COR-L47 (cell line): ENCODE measurements at places on chromosomes 5 and 9.

GRCh38 chr9:126699401-126699881 lies 85.7 kb downstream of the LMX1B start:
- no peak for DNase-seq

- no peak for DNase-seq
Measured at GRCh38 chr9:14004110-14004509, 309.8 kb downstream of the NFIB start.

DNA sequence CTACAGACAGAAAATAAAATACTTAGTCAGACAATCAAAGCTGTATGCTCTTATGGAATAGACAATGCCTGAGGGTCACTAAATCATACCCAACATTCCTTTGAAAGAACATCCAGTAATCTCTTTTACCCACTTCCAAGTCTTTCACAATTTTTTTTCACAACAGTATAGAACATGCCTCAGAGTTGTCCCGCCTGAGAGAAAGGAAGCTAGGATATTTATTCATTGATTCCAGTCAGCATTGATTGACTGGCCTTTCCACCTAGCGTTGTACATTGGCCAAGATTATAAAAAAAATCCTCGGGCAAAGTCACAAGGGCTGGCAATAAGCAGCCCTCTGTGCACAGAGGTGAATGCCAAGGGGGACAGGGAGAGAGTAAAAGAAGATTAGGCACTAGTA lies 318.1 kb upstream of the PIK3R1 start:
- DNase-seq: no peak

- DNase-seq: no peak
Measured at GRCh38 chr5:110053205-110053604, 363.5 kb downstream of the MAN2A1 start.

DNA sequence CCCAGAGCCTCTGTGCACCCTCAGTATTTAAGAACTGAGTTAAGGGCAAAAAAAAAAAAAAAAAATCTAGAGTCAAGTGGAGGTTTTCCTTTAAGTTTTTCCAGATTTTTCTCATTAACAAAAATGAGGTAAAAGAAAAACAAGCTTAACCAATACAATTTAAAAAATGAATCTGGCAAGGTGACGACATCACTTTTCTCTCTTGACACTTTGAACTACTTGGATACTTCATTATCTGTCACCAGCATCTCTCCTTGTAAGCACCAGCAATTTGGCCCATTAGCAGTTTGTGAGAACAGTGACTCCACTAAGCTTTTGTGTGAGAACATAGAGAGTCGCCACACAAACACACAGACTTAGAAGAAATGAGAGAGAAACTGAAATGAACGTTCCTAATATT lies 345.7 kb upstream of the SLC30A5 start:
- no peak for DNase-seq

DNA sequence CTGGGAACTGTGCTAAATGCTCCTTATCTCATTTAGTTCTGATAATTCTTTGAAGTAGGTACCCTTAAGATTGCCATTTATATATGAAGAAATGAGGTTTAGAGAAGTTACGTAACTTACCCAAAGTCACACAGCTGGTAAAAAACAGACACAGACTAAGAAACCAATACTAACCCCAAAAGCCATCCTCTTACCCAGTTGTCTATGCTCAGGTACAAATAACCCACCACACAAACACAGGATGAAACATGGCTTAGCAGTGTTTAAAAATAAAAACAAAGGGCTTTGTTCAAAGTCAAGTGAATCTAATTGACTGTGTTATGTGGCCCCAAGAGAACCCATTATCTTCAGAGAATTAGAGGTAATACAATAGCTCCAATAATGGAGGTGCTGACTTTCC lies 37.0 kb upstream of the IL7R start:
- no peak for DNase-seq

DNA sequence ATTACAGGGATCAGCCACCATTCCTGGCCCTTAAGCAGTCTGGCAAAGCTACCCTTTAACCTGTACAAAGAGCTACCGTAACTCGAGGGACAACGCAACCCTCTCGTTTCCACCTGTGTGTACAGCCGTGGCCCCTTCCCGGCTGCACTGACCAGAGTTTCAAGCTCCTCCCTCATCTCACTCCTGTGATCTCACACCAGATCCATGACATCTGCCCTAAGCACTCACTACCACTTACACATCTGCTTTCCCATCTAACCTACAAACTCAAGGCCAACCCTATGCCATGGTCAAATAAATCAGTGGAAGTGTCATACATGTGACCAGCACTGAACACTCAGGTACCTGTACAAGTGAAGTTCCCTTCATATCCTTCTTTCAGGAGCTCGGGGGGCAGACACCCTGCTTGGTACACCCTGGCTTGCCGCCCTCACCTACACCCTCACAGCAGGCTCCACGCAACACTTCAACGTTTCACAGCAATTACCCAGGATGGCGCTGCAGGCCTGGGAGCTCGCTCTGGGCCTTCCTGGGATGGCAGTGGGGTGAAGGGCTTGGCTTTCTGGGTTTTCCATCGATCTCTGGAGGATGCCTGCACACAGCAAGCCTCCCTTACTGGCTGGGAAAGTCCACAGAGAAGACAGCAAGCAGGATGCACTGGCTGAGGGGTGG lies 61.7 kb downstream of the PRRT1B start:
- DNase-seq: no peak

GRCh38 chr9:85142496-85142911 lies 473.0 kb downstream of the NTRK2 start:
- DNase-seq: no peak

DNA sequence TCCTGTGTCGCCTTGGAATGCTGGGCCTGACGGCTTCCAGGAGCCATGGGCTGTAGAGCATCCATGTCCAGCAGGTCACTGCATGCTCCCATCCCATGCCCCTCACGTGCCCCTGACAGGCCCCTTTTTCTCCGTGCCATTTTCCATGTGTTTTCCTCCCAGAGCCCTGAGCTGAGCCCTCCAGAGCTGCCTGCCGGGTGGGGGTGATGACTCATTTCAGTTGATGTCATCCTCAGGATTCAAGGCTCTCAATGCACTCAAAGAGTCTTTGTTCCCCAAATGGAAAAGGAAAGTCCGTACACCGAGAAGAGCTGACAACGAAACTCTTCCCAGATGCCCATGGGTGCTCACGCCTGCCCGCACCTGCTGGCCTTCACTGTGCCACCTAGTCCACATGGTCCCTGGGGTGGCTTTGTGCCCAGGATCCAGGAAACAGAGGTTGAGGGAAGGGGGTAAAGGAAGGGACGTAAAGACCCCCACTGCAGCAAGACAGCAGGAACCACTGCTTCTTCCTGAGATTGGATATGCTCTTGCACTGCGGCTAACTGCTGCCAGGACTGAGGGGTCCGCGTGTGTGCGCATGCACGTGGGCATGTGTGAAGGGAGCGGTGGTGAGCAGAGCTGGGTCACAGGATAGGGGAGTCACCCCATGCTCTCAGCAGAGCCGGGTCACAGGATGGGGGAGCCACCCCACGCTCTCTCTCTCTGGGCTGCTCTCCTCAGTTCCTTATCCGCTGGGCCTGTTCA lies 27.6 kb downstream of the COL15A1 start:
- DNase-seq: no peak

GRCh38 chr5:66848749-66849641 lies 252.8 kb downstream of the MAST4 start:
- DNase-seq: no peak

DNA sequence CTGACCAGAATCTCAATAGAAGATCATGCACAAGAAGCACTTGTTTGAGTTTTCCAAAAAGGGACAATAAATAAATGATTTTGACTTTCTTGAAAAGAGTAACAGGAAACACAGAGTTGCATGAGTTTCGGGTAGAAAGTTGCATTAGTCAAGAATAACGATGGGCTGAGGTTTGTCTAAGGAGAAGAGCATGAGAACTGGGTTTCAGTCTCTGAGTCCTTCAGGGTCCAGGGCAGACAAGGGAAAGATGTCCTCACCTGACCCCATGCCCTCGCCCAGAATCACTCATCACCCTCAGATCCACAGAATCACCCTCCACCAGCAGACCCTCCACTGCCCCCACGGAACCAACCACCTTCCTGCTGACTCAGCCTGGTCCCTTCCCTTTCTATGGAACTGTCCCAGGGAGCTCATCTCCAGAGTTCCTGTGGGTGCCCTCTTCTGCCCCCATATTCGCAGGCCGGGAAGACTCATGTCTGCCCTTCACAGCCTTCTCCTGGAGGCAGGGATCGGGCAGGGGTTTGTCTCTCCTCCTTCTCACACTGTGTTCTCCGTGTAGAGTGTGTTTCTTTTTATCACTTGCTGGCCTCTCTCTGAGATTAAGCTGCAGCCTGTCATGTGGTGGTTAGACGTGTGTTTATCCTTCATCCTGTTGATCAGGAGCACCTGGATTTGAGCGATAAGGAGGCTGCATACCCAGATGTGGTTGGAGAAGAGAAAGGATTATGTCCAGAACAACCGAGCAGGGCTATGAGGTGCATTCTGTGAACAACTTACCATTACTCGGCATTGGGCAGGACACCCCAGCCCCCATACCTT lies 442.6 kb downstream of the MAT2B start:
- no peak for DNase-seq

GRCh38 chr9:95177617-95178016 lies 139.9 kb downstream of the FANCC start:
- no peak for DNase-seq

- no peak for DNase-seq
Measured at GRCh38 chr5:96177303-96177869, 215.7 kb upstream of the ELL2 start.

GRCh38 chr5:73188764-73189531 lies 16.0 kb downstream of the TMEM174 start:
- DNase-seq: no peak

GRCh38 chr9:125743682-125744428 lies 3.3 kb upstream of the PBX3 start:
- DNase-seq: no peak

GRCh38 chr5:43997647-43998272 lies 391.5 kb downstream of the FGF10 start:
- DNase-seq: no peak

- no peak for DNase-seq
Measured at GRCh38 chr5:79201206-79201605, 34.7 kb upstream of the JMY start.

GRCh38 chr9:976943-977837 lies 735 bp downstream of the DMRT3 start:
- DNase-seq: no peak

- DNase-seq: no peak
Measured at GRCh38 chr5:56019306-56020272, 24.8 kb upstream of the IL6ST start.

- no peak for DNase-seq
Measured at GRCh38 chr9:34363619-34364351, 12.9 kb downstream of the MYORG start.

- no peak for DNase-seq
Measured at GRCh38 chr5:171288066-171288465, 21.0 kb upstream of the TLX3 start.

DNA sequence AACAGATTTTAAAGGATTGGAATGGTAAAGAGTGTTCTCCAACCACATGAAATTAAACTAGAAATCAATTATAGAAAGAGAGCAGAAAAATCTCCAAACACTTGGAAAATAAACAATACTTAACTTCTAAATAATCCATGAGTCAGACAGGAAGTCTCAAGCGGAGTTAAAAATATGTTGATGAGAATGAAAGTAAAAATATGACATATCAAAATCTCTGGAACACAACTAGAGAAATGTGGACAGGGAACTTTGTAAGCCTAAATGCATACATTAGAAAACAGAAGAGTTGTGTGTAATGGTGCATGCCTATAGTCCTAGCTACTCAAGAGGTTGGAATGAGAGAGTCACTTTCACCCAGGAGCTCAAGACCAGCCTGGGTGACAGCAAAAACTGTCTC lies 47.9 kb upstream of the ZNF618 start:
- DNase-seq: no peak

GRCh38 chr9:37617832-37618231 lies 25.4 kb upstream of the TOMM5 start:
- DNase-seq: peak; percentile 90

- DNase-seq: no peak
Measured at GRCh38 chr5:154220625-154221024, 30.1 kb downstream of the GALNT10 start.

- DNase-seq: no peak
Measured at GRCh38 chr9:130334915-130335314, 69.4 kb downstream of the HMCN2 start.

- no peak for DNase-seq
Measured at GRCh38 chr9:126235336-126236243, 91.0 kb upstream of the MVB12B start.

DNA sequence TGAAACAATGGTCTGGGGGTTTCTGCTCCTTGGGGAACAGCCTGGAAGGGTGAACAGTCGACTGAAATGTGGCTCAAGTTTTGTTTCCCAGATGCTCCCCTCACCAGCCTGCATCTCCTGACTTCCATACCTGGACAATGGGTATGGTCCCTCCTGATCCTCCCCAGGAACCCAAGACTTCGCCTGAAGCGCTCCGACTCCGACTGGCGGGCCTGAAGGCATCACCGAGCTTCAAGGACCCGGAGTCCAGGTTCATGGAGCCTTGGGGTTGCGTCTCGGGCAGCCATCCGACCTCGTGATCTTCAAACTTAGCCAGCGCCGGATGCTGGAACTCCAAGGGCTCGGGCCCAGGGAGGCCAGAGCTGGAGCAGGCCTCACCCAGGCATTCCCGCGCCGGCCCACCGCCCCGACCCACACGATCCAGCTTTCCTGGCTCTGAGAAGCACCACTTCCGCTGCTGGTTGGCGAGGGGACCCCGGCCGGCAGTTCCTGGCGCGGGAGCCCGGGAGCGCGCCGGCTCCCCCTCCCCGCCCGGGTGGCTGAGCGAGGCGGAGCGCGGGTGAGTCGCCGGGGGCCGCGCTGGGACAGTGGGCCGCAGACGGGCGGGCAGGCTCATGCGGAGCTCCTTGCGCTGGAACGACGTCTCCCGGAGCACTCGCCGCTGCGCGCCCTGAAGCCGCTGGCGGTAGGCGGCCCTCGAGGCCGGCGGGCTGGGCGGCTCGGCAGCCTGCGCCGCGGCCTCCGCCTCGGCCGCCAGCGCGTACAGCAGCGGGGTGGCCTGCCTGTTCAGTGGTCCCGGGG lies 5.2 kb downstream of the SHROOM1 start:
- DNase-seq: no peak

DNA sequence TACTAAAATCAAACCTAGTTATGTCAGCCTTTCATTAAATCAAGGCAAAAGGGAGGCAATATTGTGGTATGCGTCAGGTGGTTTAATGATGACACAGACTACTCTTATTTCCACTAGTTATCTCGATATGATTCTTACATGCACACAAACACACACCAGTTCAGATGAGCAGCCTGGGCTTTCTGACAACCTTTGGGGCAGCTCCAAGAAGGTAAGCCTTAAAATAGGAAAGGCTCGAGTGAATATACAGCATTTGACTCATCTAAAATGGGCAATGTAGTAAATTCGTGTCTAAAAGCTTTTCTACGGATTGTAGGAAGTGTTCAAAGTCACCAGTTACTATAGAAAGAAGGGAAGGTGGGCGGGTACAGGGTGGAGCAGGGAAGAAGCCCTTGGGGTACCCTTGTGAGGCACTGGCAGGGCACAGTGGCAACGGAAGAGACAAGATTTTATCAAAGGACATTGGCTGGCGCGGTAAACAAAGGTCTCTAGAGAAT lies 1.9 kb downstream of the ANKH start:
- DNase-seq: no peak

GRCh38 chr9:23829580-23830475 lies 3.8 kb upstream of the ELAVL2 start:
- DNase-seq: no peak

- no peak for DNase-seq
Measured at GRCh38 chr5:177049285-177049684, 26.8 kb downstream of the ZNF346 start.
